ENCODE measurements at places on chromosomes 7 and 10.

DNA sequence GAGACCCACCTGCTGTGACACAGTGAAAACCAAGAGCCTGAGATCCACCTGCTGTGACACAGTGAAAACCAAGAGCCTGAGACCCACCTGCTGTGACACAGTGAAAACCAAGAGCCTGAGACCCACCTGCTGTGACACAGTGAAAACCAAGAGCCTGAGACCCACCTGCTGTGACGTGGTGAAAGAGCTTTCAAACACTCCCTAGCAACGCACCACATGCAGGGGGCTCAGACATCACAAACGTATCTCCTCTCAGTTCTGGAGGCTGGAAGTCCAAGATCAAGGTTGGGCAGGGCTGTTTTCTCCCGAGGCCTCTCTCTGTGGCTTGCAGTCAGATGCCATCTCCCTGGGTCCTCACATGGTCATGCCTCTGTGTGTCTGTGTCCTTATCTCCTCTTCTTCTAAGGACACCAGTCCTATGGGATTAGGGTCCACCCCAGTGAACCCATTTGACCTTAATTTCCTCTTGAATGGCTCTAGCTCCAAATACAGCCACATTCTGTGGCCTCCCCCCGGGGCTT is 43.8 kb downstream of the INSIG1 start:
- no peak for DNase-seq

DNA sequence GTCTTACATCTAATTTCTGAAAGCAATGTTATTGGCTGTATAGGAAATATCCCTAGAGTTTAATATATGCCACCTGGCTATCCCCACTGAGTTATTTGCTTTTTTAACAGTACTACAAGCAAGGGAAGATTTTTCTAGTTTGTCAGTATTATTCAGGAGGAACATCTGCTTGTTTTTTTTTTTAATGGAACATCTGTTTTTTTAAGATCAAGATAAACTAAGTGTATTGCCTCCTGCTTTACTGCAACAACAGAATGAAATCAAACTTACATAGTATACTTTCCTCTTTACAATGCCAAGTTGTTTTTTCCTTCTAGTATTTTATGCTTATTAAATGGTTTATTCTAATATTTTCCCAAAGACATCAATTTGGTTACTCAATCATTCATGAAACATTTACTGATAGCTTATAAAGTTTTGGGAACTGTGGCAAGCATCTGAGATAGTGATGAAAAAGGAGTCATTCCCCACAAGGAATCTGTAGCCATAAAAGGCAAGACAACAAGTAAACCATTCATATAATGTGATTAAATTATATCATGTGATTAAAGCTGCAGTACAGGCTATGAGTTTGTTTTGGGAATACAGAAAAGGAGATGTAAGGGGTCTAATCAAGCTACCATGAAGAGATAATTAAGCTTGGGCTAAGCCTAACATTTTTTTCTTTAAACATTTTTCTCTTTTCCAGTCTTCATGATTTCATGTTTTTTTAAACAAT is 17.4 kb downstream of the MTPN start:
- no peak for DNase-seq

DNA sequence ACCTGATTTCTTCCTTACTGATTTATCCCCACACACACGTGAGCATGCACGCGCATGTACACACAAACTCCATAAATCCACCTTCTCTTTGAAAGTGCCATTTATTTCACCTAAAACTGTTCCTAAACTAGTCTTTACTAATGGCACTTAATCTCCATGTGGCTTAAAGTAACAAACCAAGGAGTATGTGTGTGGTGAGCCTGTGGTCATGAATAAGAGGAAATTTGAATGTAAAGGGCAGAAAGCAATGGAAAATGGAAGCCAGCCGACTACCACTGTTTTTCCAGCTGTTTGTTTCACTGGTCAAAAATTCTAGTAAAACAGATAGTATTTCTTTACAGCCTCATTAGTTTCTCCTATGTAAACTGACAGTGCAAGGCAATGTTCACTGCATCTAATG is 23.8 kb downstream of the SEMA3C start:
- DNase-seq = no peak

DNA sequence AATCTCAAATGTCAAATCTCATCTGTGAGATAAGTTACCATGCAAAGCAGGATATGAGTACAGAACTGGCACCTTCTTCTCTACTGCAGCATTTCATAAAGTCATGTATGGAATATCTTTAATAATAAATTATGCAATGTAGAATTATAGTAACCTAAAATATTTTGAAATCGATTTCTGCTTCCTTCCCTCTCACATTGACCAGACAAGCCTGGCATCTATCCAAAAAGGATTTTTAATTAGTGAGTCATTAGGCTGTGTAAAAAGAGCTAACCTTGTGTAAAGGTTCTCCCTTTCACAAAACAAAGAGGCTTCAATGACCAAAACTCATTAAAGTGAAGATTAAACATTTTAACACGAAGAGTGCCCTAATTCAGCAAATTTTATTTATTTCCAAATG is 48.8 kb upstream of the EXOC6 start:
- no peak for DNase-seq

DNA sequence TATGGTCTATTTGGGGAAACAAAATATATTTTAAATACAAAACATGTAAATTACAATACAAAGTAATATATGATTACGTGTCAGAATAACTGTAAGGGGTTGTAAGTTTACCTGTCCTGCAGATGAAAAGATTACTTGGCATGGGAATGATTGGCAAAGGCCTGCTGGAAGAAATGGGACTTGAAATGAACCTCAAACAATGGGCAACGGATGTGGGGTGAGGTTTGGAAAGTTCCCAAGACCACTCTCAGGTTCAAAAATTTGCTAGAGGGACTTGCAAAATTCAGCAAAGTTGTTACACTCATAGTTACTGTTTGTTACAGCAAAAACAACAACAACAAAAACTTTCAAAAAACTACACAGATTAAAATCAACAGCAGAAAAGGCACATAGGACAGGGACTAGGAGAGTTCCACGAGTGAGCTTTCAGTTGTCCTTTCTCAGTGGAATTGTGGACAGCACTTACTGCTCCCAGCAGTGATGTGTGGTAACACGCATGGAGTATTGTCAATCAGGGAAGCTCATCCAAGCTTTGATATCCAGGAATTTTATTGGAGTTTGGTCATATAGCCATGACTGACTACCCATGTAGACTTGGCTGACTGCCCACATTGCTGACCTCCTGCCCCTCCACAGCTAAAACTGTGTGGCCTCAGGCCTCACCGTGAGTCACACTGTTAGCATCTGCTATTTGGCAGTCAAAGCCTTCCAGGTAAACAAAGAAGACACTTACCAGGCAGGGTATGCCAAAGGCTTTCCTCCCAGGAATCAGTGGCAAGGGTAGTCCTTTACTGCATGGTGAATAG is 43.8 kb downstream of the EXOC6 start:
- peak; percentile 84 for DNase-seq
